Effector memory CD4-positive, alpha-beta T cell (primary cell): ENCODE measurements at places on chromosomes 4 and X.

GRCh38 chr4:105280338-105281123, 133.9 kb downstream of the TET2 start:
- DNase-seq: no peak

- DNase-seq: no peak
Measured at GRCh38 chr4:106996490-106996889, 39.6 kb downstream of the DKK2 start.

- no peak for DNase-seq
Measured at GRCh38 chr4:56129431-56129861, 180.7 kb downstream of the CEP135 start.

GRCh38 chr4:169774466-169775445, 17.0 kb upstream of the HPF1 start:
- peak; percentile 9 for DNase-seq

DNA sequence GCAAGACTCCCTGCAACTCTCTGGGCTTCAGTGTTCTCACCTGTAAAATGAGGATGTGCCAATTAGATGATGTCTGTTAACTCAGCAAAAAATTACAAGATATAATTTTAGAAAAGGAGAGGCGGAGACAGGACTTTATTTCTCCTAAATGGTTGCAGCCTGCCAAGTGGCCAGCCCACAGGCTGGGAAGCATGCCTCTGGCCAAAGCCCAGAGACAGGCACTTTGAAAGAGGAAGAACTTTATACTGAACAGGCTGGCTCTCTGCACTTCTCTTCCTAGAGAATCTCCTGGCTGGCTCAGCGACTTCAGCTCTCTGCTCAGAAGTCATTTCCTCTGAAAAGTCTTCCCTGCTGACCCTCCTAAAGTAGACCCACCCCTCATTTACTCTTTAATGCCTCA, 3.7 kb downstream of the PRDM5 start:
- no peak for DNase-seq

- DNase-seq: no peak
Measured at GRCh38 chr4:146436423-146437162, 85.1 kb downstream of the SLC10A7 start.

DNA sequence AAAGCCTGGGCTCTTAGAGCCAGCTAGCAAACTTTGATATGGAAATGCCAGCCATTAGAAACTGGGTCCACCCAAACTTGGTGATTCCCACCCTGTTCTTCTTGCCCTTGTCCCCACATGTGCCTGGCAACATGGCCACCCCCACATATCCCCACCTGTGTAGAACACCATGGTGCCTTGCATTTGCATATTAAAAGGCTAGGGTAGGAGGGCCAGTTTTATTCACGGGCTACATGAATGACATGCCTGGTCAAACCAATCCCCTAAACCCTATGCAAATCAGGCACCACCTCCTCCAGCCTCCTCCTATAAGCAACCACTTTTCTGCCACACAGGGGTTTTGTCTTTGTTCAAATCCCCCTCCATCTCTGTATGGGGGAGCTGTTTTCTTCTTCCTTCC, 104.9 kb downstream of the CLNK start:
- DNase-seq: no peak
